ENCODE measurements at places on chromosomes 6 and 20.

DNA sequence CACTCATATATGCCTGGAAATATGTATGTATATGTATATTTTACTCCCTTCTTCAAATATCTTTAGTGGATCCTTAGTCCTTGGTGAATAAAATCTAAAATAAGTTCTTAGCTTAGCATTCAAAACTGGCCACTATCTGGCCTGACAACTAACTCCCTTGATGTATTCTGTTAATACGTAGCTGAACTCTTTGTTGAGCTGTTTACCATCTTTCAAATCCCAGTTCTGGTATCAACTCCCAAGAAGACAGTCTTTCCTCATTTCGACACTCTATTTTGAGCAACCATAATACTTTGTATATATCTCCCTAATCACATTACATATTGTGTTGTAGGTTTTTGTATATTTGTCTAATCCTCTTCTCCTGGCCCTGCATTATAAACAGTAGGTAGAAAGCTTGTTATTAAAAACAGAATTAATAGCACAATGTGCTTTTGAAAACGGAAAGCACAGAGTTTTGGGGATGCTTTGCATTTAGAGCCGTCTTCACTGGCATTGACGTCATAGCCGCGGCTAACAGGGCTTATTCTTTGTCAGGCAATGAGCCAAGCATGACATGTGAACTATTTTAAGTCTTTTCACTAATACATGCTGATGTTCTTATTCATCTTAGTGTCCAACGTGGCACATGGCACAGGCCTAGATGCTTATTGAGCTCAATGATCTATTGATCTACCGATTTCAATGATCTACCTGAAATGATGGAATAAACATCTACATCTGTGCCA is 47.2 kb upstream of the CCN2 start:
- no peak for DNase-seq

GRCh38 chr20:51487565-51488268 is 54.8 kb downstream of the NFATC2 start:
- no peak for DNase-seq

- DNase-seq = no peak
Measured at GRCh38 chr6:139496654-139497344, 122.4 kb upstream of the CITED2 start.

DNA sequence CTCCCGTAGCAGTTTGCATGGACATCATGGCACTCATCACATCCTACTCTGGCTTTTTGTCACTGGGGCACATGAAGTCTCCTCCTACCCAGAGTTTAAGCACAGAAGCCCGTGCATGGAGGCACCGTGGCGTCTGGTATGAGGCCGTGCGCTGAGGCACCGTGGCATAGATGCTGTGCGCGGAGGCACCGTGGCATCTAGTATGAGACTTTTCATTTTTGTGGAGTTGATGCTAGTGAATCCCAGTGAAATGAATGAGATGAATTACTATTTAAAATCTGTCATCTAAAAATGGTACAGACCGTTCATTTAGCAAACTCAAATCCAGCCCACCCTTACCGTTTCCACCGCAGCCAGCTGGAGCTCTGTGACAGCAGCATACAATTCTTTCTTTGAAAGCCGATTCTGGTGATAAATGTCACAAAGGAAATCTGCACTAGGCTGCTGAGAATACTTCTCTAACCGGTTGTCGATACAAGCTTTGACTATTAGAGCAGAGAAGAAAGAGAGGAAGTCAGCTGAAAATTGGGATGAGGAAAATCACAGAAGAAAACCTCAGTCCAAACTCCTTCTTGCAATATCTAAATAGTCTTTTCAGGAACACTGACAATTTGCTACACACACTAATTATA is 11.3 kb downstream of the CYP24A1 start:
- no peak for DNase-seq

- DNase-seq = no peak
Measured at GRCh38 chr6:169949511-169950097, 198.2 kb downstream of the ERMARD start.
